WTC11 (cell line): ENCODE measurements at places on chromosomes 6 and 20.

DNA sequence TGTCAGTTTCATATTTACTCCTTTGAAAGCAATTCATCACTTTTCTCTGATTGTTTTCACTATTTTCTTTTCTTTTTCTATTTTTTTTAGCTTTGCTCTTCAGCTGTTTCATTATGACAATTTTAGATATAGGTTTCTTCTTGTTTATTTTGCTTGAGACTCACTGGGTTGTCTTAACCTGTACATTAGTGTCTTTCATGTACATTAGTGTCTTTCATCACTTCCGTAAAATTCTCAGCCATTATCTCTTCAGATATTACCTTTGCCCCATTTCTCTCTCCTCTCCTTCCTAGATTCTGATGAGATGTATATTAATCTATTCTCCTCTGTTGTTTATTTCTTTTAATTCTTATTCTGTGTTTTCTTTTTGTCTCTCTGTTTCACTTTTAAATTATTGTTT is 14.5 kb upstream of the TBPL1 start:
- DNase-seq: no peak

GRCh38 chr6:82419132-82419581 is 55.5 kb downstream of the TPBG start:
- DNase-seq: no peak

DNA sequence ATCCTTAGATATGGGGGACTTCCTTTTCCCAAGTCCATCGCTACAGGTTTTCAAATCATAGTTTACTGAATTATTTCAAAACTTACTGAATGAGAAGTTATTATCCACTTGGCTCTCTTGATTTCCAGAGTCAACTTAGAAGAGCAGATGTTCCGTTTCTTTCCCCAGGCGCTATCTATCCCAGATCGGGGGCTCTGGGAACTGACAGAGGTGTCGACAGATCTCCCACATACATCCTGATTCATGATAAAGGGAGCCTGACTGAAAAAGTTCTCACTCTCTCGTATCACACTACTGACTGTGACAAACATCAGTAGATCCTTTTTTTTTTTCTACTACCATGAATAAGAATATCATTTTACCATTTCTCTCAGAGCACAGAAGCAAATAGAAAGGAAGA is 654.8 kb downstream of the RNF144B start:
- DNase-seq: no peak

DNA sequence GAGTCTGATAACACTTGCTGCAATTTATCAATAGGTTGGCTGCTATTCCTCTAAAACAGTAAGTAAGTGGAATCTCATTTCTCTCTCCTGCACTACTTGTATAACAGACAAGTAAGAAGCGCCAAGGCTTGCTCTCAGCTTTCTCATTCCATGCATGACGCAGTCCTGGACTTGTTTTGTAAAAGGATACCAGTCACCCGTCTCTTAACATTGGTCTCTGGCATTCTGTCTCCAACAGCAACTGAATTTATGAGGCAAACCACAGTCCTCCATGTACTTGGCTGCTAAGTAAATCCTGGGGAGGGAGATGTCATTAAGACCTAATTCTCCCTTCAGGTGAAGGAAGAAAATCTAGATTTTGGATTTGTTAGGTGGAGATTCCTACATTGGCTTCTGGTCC is 115.4 kb downstream of the OPN5 start:
- DNase-seq: no peak

DNA sequence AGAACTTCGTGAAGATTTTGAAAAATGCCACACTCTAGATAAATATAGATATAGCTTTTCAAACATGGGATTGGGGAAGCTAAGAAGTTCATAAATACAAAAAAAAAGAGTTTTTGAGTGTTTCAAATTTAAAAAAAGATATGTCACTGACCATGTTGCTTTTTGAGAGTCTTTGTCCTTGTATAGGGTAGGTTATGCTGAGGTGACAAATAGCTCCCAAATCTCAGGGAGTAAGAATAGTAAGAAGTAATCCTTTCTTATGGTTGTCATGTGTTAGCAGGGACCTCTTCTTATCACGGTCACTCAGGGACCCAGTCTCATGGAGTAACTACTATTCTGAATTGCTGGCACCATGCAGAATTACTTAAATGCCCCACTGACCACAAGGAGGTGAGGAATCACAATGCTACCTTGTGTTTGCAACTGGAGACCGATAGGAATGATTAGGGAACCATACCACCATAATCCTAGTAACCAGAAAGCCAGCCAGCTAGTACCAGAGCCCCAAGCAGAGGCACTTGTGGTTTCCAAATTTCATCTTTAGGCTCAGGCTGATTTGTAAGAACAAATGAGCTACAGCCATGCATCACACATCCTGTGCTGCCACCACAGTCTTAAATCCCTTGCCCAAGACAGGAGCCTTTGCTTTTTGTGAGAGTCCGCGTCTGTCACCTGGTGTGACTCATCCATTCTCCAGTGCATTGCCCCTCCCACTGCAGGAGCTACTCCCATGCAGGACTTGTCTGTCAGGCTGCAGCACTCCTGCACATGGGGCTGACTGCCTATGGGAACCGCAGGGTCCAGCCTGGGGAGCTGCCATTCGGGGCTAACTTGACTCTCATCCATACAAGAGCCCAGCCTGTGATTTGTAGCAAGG is 42.4 kb upstream of the ADGRF4 start:
- DNase-seq: peak; percentile 45

- no peak for DNase-seq
Observed at GRCh38 chr6:158047127-158047518, 65.5 kb downstream of the SYNJ2 start.

- peak; percentile 24 for DNase-seq
Observed at GRCh38 chr6:32254761-32255198, 30.9 kb upstream of the NOTCH4 start.

GRCh38 chr6:137341681-137342195 is 122.6 kb upstream of the IFNGR1 start:
- DNase-seq: peak; percentile 20

DNA sequence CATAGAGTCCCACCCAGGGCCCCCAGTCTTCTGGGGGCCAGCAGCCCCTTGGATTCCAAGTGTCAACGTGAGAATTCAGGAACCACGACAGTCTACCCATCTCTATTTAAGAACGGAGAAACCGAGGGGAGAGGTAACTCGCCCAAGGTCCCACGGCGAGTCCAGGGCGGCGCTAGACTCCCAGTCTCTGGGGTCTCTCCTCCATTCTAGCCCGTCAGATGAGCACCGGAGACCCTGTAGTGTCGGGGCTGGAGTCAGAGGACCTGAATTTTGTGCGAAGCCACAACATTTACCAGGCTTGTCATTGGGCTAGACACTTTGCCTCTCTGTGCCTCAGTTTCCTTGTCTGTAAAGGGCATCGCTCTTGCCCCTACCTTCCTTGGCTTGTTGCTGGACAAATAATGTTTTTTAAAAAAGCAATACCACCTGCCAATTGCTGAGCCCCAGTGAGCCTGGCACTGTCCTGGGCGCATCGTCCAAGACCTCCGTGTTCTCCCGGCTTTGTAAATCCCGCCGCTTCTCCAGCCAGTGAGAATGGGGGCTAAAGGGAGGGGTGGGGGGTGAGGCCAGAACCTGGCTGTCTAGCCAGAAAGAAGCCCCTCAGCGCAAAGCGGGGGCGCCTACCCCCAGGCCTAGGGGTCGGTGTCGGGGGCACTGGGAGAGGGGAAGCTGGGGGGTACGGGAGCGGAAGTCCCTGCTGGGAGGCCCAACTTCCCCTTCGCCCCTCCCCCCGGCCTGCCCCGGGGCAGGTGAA is 91.7 kb downstream of the NCR2 start:
- DNase-seq: no peak

DNA sequence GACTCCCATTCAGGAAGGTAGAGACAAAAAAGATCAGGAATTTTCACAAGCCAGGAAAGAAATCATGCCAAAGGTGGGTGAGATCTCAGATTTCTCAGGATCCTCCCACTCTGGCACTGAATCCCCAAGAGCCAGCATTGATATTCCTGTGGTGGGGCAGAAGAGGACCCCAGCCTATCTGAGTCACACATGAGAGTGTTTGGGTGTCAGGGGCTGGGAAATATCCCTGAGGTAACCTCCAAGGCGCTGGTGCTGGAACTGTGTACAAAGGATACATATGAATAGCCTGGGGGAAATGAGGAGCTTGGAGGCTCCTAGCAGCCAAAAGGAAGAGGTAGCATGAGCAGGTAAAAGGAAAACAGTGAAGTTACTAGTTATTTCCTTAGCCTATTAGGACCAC is 369.4 kb downstream of the BTBD9 start:
- no peak for DNase-seq

DNA sequence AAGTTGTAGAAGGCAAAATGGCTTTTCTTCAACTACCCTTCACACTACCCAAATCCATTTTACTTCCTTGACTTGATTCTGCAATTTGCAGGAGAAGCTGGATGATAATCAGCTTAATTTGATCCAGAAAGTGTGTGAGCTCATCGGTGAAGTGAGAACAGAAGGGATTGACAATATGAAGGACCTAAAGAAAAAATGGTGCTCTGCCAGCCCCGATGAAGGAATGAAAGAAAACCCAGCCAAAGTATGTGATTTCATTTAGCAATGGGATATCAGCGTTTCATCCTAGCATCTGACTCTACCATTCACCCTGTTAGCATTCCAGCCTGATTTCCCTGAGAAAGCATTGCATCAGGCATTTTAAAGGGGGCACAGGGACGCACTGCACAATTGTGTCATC is 41.5 kb downstream of the CD164 start:
- no peak for DNase-seq

DNA sequence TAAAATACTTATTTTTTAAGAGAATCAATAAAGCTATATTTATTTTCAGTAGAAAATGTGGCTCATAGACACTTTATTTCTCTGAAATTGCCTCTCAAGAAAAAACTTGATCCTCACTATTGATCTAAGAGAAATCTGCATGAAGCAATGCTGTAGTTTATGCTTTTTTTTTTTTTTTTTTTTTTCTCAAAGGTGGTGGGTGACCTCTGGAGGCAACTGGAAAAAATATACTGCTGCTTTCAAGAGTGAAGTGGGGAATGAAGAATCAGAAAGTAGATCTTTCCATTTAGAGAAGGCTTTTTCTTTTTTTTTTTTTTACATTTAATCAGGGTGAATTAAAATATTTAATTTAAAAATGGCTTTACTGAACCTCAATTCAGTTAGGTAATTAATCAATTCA is 169.3 kb downstream of the SLC16A10 start:
- no peak for DNase-seq

DNA sequence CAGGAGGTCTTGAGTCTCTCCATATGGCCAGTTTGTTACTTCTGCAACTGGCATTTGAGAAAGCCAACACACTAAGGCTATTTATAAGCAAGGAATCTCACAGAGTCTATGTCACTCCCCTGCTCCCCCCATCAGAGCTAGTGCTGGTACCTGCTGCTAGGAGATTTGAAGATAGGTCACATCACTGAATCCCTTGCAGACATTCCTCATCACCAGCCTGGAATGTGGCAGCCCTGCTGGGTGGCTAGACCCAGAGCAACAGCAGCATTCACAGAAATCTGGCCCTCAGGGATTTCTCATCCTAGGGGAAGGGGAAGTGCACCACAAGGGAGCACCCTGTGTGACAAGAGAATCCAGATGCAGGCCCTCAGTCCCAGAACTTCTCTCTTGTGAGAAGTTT is 672.1 kb downstream of the HACE1 start:
- no peak for DNase-seq

- no peak for DNase-seq
Observed at GRCh38 chr6:28139860-28140543, 1.7 kb upstream of the ZKSCAN8 start.

- no peak for DNase-seq
Observed at GRCh38 chr20:39886650-39887190, 802.3 kb downstream of the MAFB start.

GRCh38 chr6:72636215-72636614 is 14.4 kb downstream of the KCNQ5 start:
- DNase-seq: no peak

DNA sequence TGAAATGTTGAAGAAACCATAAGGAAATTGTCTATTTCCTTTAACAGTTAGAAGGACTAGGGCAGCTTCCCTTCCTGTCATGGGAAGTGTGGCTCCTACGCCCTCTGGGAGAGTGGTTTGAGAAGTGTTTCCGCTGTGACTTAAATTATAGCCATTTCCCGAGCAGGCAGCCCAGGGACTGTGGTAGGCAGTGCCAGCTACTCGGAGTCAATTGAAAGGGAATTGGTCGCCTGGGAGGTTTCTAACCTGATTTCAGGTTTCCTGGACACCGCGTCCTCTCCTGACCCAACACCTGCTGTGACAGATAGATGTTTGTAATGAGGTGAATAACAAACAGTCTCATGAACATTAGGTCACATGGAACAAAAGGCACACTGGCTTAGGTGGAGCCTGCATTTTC is 256.1 kb upstream of the PLCB4 start:
- DNase-seq: peak; percentile 22

DNA sequence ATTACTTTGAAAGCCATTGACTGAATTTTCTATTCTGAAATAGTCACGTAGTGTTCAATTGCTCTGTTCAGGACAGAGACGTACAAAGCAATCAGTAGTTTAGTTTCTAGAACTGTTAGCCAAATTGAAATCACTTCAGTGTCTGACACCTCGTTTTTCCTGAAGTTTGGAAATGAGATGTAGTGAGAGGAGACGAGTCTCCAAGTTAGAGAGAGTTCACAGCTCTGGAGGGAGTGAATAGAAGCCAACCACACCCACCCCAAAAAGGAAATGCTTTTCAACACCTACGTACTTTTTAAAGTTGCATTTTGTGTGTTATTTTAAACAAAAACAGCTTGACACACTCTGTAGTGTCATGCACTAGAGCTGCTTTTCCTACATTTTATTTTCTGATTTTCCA is 296.0 kb downstream of the ADGRG6 start:
- no peak for DNase-seq

DNA sequence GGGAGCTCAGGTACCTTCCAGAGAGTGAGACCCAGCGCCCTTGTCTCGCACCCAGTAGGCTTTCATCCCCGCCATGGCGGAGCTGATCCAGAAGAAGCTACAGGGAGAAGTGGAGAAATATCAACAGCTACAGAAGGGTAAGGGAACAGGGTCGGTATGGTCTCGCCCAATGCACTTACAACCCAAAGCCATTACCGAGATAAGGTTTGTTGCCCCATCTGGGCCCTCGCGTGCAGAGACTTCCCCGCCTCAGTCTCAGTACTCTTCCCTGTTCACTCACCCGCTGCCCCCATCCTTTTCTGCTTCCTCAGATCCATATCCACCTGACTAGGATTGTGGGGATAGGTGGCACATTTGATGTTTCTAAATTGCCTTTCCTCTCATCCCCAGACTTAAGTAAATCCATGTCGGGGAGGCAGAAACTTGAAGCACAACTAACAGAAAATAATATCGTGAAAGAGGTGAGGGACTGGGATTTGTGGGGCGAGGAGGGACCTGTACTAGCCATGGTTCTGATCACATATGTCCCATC is 449 bp downstream of the PFDN6 start:
- no peak for DNase-seq

GRCh38 chr20:62701161-62702012 is 7.2 kb upstream of the NTSR1 start:
- no peak for DNase-seq

DNA sequence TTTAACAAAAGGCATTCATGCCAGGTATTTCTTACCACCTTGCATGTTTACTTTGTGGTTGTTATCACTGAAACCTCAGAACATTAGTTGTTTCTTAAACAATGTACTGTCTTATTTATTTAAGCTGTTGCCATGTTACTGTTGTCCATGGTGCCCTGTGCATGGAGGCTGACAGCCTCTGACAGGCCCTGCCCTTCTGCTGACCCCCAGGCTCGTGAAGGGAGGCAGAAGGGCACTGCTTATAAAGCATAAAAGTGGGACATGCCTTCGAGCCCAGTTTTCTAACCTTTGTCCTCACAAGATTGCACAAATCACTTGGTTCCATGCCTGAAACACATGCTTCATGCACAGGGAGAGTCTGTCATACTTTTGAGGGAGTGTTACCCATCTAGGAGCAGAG is 46.7 kb upstream of the CLIC5 start:
- no peak for DNase-seq

- DNase-seq: no peak
Observed at GRCh38 chr6:81226957-81227356, 525.5 kb downstream of the TENT5A start.
